ENCODE measurements at places on chromosomes 13 and 19. TPM values are rescaled to one million over a fixed set of nuclear protein-coding genes. Genes with fewer than 3 reads are reported as not detected.

CYP4F2 gene
- total RNA-seq: 0.59 TPM

DNA sequence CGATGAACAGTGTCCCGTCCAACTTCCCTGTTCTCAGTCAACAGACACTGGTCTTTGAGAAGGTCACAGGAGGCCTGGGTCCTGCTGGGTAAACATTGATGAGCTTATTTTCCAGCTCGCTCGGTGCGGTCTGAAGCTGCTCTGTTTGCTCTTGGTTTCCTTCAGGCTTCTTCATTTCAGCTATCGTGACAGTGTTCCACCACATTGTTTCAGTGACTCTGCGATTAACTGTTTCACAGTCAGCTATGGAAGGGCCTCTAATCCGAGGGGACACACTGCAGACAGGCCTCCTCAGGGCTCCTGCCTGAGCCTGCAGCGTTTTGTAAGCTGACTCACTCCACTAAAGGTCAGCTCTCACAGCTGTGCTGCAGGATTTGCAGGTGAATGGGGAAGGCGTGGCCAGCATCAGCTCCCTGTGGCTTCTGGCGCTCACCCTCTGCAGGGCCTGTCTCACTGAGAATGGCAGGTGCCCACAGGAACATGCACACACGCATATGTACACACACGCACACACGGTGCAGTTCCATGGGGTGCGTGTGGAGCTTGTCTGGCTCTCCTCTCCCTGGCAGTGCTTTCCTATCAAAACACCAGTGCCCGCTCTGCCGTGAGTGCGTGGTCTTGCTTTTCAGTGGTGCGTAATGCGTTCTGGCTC is 62.9 kb upstream of the MCF2L start:
- peak; percentile 18 for DNase-seq

FAM124A gene
- total RNA-seq: 0.12 TPM

ZNF345 gene
- total RNA-seq: 1.1 TPM

SYT5 gene
- not detected for total RNA-seq

DNA sequence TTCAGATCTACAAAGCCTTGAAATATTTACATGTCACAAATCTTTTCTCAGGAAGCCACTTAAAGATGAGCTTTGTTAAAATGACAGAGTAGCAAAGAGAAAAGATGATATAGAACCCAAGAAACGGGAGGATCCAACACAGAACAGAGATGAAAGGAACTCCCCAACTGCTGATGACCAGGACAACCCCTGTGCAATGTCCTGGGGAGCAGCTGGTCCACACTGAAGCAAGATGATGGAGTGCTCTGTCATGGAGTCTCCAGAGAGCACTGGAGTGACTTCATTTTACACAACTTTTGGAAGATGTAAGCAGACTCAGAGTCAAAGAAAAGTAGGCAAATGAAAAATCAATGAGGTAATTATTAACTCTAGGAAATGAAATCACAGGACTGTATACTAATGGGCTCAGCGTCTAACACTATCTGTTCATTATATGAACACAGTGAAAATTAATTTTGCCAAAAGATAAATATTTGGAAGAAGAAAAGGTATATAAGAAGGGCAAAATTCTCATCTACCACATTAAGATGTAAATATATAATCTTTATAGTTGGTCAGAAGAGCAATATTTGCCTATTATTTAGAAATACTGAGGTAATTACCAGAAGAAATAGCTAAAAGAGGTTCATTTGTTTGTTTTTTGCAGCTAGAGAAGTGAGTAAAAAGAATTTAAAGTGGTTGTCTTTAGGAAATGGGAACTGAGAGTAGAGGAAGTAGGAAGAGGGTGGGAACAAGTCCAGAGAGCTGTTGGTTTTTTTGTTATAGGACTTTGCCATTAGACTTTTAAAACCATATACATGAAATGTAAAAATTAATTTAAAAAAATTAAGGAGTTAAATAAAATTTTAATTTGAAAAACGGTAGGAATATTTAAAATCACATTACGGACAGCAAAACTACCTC is 30.5 kb downstream of the MTRF1 start:
- no peak for DNase-seq

DNA sequence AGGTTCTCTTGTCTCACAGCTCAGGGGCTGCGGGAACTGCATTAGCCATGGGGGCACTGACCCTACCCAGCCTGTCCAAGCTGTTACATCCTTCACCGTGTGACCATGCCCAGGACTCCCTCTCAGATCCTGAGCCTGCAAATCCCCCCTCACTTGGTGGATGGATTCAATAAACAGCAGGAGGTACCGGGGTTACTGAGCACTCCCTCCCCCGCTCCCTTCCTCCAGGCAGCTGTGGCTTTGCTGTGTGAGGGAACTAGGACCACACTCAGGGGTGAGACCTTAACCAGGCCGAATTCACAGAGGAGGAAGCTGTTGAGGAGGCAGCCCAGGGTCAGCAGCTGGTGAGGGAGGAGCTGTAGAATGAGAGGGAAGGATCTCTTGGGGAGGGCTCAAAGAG is 27.0 kb upstream of the CEACAM1 start:
- no peak for DNase-seq

- DNase-seq: no peak
These were observed 173.9 kb downstream of the FLT1 start for GRCh38 chr13:28320884-28321574.

FFAR1 gene
- total RNA-seq: not detected

DNA sequence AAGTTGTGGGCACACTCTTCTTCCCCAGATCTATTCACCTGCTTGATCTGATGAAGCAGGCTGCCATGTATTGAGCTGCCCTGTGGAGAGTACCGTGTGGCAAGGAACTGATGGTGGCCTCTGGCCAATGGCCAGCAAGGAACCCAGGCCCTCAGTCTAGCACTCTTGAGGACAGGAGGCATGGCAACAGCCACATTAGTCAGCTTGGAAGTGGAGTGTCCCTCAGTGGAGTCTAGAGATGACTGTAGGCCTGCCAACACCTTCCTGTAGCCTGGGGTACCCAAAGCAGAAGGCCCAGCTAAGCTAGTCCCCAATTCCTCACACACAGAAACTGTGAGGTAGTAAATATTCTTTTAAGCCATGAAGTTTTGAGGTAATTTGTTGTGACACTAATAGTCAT is 412.5 kb downstream of the DACH1 start:
- no peak for DNase-seq

CD37 gene
- not detected for total RNA-seq

VRK3 gene
- total RNA-seq: 32.8 TPM
